ENCODE measurements at places on chromosomes 2 and 18.

DNA sequence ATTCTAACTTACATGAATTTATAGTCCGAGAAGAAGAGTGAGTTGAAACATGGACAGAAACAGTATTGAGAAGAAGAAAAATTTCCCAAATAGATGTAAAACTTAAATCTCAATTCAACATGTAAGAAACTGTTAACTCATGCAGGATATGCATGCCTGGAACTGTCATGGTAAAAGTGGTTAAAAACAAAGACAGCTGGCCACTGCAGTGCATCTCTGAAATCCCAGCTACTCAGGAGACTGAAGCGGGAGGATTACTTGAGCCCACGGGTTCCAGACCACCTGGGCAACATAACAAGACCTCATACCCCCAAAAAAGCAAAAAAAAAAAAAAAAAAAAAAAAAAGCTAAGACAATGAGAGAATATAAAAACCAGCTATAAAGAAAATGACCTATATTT is 93.0 kb upstream of the TTC27 start:
- no peak for DNase-seq

- DNase-seq, result no peak
Measured at GRCh38 chr2:124875627-124876244, 850.6 kb downstream of the CNTNAP5 start.

- no peak for DNase-seq
Measured at GRCh38 chr2:81894451-81894990, 1590.0 kb upstream of the LRRTM1 start.

GRCh38 chr2:20446917-20447436 is at the start of gene RHOB:
Gene RHOB, plus strand, starts transcription at chr2:20447074. Its CDS starts 392 bp downstream, at chr2:20447466.
- peak; percentile 99 for DNase-seq

DNA sequence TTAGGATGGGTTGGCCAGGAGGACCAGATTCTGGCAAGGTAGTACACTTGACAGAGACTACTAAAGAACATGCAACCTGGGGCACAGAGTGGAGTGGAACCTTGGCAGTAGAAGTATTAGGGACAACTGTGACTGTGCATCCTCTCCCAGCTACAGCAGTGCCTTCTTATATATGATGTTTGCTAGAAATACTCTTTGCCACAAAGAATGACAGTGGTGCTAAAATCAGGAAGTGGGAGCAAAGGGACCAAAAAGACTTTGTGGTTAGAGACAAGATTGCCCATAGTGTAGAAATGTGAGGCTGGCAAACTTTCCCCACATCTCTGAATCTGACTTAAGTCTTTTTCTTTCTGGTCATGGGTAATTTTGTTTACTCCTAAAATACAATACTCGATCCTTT is 9.4 kb upstream of the SLC38A11 start:
- no peak for DNase-seq

GRCh38 chr2:74168739-74169138 is 9.9 kb downstream of the MOB1A start:
- DNase-seq, result no peak

GRCh38 chr2:146642066-146642465 is 1202.8 kb upstream of the ACVR2A start:
- no peak for DNase-seq

DNA sequence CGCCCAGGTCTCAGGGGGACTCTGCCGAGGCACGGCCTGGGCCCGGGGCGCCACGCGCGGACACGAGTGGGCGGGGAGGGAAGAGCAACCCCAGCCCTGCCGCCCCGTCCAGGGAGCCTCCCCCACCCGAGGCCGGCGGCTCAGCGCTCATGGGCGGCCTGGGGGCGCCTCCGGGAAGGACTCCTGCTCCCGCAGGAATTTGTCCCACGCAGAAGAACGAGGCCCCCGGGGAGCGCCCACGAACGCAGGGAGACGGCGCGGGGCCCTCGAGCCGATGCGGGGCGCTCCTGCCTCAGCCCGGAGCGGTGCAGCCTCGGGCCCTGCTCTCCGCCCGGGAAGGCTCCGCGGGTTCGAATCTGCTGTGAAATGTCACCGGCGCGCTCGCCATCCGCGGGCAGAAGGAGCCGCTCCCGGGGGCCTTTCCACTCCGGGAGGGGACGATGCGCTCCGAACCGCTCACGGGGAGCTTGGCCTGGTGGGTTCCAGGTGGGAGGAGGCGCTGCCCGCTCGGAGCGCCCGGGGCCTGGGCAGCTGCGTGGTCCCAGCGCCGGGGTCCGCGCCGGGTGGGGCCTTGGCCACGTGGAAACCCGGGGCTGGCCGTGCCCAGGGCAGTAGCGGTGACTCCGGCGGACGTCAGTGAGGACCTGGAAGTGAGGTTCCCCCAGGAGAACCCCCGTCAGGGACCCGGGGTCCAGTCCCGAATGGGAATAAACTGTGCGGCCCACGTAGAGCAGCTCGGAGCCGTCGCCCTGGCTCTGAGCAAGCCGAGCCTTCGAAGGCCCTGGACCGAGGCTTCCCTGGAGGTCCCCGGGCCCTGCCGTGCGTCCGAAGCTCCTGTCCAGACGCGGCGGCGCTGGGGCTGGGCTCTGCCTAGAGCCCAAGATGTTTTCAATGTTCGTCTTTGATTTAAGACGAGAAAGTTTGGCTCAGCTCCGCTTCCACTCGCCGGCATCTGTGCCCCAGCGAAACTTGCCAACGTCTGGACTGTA is 41.4 kb upstream of the CTDP1 start:
- DNase-seq, result no peak

GRCh38 chr2:219296631-219297391 is 12.4 kb downstream of the PTPRN start:
- DNase-seq, result no peak

DNA sequence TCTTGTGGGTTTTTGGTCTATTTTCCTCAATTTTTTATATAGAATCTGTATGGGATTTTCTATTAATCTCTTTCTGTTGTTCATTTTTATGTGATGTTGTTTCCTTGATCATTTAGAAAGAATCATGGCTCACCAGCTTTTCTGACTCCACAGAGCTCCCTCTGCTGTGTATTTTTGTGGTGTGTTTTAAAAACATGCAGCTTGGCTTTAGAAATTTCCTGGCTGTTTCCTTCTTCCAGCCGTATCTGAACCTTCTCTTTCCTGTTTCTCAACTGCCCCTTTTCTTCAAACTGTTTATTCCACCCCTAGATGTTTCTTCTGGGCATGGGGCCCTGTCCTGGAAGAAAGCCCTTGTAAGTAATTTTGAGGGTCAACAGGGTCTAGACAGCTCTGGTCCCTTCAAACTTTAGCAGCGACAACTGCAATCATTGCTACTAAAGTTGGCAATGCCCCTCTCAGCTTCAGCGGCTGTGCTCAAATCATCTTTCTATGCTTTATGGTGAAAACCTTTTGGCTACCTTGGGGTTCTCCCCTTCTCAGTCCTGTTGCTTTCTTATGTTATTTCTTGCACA is 17.6 kb upstream of the COPS8 start:
- DNase-seq, result no peak

- DNase-seq, result no peak
Measured at GRCh38 chr2:134505446-134505845, 213.4 kb downstream of the TMEM163 start.

DNA sequence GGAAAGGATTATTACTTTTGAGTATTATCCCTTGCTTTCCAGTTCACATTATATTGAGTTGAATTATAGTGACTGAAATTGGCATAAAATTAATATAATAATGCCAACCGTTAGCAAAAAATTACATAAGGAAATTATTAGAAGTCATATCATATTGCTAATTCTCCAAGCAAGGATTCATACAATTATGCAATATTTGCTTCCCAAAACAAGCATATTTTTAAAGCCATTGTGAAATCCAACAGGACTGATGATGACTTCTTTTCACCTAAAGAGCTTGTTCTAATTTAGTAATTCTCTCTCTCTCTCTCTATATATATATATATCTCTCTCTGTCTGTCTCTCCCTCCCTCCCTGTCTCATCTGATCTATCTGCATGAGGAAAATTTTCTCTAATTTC is 283.5 kb downstream of the DSEL start:
- no peak for DNase-seq

DNA sequence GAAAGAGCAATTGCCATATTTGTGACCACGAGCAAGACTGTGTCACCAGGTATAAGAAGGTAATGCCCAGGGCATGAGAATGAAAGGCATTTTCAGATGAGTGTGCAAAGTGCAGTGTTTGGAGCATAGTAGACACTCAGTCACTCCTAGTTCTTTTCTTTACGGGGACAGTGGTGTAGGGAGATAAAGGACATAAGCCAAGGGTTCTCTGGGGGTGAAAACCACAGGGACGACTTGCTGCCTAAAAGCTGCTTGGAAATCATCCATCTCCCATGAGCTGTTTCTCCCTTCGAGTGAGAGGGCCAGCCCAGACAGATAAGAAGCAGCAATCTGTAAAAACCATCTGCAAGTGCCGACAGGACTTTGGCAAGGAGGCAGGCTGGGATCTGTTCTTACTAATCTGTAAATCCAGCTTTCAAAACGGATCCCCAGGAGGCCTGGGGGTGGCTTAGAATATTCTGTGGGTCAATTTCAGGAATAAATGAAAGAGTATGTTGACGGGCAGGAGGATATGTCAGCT is 221.6 kb downstream of the LPIN1 start:
- no peak for DNase-seq
